ENCODE measurements at places on chromosomes 5 and 9. TPM values are rescaled to one million over a fixed set of nuclear protein-coding genes. Genes with fewer than 3 reads are reported as not detected.

- DNase-seq = no peak
Observed at GRCh38 chr9:94899464-94900221, 173.1 kb downstream of the AOPEP start.

The ENTREP1 gene
- 3.4 TPM for total RNA-seq

DNA sequence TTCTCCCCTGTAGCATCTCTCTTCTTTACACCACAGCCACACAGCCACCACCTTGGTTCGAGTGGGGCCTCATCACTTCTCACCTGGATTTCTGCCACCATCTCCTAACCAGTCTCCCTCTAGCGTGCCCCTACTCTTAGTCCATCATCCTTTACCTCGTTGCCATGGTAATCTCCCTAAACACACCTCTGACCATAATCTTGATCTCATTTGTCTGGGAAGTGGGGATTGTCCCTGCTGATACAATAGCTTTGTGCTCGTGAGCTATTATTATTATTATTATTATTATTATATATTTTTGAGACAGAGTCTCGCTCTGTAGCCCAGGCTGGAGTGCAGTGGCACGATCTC is 76.5 kb upstream of the HSPA9 start:
- DNase-seq = no peak

The MLANA gene
- not detected for total RNA-seq

GRCh38 chr5:156794687-156795086 is 55.4 kb upstream of the PPP1R2B start:
- no peak for DNase-seq

The PCDHGA12 gene
- total RNA-seq = 0.70 TPM

DNA sequence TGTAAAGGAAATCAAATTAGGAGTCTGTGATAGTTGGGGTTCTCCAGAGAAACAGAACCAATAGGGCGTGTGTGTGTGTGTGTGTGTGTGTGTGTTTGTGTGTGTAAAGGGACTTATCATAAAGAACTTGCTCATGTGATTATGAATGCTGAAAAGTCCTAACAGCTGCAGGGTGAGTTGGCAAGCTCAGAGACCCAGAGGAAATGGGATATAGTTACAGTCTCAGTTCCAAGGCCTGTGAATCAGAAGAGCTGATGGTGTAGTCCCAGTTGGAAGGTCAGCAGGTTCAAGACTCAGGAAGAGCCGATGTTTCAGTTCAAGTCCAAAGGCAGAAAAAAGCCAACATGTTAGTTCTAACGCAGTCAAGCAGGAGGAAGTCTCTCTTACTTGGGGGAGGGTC is 214.2 kb downstream of the ELAVL2 start:
- no peak for DNase-seq

The TTC33 gene
- total RNA-seq = 15.4 TPM

DNA sequence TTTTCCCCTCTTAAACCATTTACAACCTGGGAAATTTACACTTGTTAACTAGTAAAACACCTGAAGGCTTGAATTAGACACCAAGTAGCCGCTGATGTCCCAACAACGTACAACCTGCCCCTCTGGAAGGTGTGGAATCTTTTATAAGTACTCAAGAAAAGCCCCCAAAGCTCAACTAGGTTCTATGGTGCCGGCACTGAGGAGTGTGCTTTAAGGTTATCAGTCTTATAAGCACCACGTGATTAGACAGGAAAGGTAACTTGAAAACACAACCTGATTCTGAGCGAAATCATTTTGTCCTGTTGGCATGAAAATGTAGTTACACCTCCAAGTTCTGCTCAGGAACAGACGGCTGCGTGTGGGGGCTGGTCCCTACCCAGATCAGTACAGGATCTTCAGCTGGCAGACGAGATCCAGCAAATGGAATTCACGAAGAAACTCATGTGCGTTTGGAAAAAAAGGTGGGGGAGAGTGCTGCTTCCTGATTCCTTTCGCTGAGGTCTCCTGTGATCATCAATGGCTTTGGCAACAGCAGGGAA is 195.5 kb downstream of the MEF2C start:
- no peak for DNase-seq

DNA sequence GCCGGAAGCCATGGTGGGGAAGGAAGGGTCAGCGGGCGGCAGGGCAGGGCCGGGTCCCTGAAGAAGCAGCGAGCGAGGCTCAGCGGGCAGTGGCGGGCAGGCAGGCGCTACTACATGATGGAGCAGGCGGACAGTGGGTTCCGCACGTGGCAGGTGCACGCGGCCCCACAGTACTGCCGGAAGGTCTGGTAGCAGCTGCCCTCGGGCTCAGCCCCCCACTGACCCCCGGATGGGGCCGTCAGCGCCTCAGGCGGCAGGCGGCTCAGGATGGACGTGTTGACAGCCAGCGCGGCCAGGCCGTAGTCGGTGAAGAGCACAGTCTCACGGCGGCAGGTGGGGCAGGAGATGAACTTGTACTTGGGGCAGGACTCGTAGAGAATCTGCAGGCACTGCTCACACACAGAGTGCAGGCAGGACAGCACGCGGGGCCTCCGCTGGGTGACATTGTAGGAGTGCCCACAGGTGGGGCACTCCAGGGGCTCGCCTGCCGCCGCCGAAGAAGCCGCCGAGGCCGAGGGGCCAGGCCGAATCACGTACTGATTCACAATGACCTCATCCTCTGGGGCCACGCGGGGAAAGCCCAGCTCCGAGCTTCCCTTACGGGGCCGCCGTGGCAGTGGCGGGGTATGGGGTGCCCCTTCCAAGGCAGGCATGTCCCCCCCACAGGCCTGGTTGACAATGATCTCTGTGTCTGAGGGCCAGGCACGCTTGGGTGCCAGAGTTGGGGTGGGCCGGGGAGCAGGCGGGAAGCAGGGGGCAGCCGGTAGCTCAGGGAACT is 1.5 kb downstream of the RNF208 start:
- no peak for DNase-seq

GRCh38 chr9:135379540-135380267 is 99.9 kb upstream of the PPP1R26 start:
- DNase-seq = no peak

Data from hepatocyte (in vitro differentiated cells).